ENCODE measurements at places on chromosomes 4 and X. TPM values are rescaled to one million over a fixed set of nuclear protein-coding genes. Genes with fewer than 3 reads are reported as not detected.

CFI gene
- total RNA-seq = 0.92 TPM

HAUS3 gene
- 29.3 TPM for total RNA-seq

DNA sequence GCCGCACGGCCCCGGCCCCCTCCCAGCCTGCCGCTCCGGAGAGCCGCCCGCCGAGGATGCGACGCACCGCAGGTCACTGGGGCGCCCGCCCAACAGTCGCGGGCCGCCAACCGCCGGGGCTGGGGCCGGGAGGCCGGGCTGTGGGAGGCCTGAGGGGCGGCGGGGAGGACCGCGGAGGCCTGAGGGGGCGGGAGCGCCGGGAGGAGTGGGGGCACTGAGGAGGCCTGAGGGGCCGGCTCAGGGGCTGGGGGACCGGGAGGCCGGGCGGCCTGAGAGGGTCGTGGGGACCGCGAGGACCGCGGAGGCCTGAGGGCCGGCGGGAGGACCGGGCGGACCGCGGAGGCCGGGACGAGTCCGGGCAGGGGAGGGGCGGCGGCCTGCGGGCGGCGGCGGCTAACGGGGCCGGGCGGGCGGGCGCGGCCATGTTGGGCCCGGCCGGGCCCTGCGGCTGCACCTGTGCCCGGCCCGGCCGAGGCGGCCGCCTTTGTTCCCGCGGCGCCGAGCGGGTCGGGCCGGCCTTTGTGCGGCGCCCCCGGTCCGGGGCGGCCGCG, 353 bp downstream of the NSD2 start:
- H3K4me1 ChIP-seq = peaks cover 23% of the 10 kb centered on the region
- H3K36me3 ChIP-seq = no peaks in the 10 kb centered on the region
- peaks cover 2% of the 10 kb centered on the region for H3K27me3 ChIP-seq
- no peak overlapping the region for H3K27ac ChIP-seq
- DNase-seq = no peak
- H3K4me3 ChIP-seq = peak overlapping the region; percentile 38

BMX gene
- not detected for total RNA-seq

DNA sequence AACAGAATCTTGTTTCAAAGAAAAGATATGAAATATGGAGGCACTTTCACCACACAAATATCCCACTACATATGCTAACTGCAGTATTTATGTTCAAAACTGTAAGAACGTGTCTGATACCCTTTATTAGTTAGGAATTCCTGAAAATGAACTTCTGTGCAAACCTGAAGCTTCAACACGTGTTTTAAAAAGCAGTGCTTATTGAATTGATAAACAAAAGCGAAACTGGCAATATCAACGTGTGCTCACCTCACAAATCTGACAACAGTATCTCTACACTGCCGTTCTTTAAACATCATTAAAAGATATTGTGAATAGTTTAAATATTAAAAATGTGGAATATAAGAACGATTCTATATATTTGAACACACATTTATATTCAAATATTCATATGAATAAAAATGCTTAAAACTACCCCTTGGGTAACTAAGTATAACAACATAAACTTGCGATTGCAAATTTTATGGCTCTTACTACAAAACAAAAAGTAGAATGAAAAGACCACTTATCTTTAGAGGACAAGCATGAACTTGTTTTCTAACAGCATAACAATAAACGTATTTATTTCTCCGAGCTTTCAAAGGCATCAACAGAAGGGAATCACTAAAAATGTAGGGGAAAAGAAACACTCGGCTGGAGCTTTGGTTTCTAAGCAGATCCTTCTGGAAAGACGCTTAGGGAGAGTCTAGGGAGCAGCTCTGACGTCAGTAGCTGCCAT, at the start of gene LRP2BP:
TSS of gene LRP2BP (minus strand) at position 687 of the 718 bp plus-strand sequence. CDS start 17,738 bp downstream, outside the sequence.
- peak within 1 kb of the TSS; percentile 98 for H3K4me3 ChIP-seq
- no peak for DNase-seq
- no peaks in the 10 kb centered on the region for H3K27me3 ChIP-seq
- H3K4me1 ChIP-seq = peaks cover 7% of the 10 kb centered on the region
- H3K27ac ChIP-seq = peak within 1 kb of the TSS; percentile 96

DNA sequence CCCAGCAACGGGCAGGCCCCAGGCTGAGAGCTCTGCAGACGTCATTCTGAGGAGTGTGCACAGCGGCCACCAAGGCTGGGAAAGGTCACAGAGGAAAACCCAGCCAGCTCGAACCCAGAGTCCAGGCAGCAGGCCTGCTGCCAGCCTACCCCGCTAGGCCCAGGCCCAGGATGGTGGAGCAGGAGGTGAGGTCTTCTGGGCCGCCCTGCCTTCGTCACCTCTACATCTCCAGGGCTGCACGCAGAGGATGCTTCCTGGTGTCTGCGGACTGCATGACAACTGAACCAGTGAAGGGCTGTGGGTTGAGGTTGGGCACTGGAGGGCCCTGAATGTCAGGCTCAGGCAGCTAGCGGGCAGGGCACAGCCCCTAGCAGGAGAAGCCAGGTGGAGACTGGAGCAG, 5.8 kb upstream of the ADRA2C start:
- H3K36me3 ChIP-seq = no peaks in the 10 kb centered on the region
- peaks cover 48% of the 10 kb centered on the region for H3K27me3 ChIP-seq
- H3K4me1 ChIP-seq = no peaks in the 10 kb centered on the region
